SJCRH30 (cell line): ENCODE measurements at places on chromosomes 12 and 14.
A peak's percentile ranks its signal among the peaks of the same experiment; 100 is the strongest.

DNA sequence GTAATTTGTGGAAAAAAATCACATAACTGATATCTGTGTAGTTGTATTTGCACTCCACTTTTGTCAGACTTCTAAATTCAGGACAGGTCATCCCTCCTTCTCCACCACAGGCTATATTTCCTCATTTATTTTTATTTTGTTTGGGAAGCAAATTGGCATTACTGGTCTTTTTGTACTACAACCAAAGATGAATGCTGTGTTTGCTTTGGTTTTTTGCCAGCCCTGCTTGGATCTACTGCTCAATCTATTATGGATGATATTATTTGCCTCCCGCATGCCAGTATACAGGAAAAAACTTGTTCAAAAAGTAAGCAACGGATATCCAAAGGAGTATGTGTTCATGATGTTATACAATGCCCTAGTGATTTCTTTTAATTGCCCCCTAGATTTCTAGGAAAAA lies 948.8 kb downstream of the TRHDE start:
- H3K27me3 ChIP-seq, result no peaks in the 10 kb centered on the region
- no peak overlapping the region for H3K27ac ChIP-seq
- no peaks in the 10 kb centered on the region for H3K4me1 ChIP-seq
- no peaks in the 10 kb centered on the region for H3K36me3 ChIP-seq

- H3K27ac ChIP-seq, result no peak overlapping the region
- H3K36me3 ChIP-seq, result no peaks in the 10 kb centered on the region
- no peak overlapping the region for H3K4me3 ChIP-seq
- no peak for DNase-seq
Measured at GRCh38 chr14:37763266-37763665, 167.8 kb downstream of the TTC6 start.

DNA sequence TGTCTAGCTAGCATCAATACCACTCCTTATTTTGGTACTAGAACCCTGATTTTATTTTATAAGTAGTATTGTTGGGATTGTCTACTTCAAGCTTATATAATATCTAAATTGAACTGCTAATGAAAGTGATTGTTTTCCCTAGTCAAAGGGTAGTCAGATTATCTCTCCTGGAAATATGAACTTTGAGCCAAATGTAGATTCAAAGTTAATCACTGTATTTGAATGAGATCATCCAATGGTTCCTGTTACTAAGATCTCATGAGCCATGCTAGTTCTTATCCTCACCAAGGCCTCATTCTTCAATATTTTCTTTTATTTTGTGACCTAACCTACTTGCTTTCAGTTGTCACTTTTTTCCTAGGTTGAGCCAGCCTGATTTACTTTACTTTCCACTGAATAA lies 276.7 kb downstream of the RASSF9 start:
- H3K36me3 ChIP-seq, result no peaks in the 10 kb centered on the region
- H3K27ac ChIP-seq, result no peak overlapping the region
- no peaks in the 10 kb centered on the region for H3K4me1 ChIP-seq
- no peaks in the 10 kb centered on the region for H3K27me3 ChIP-seq

DNA sequence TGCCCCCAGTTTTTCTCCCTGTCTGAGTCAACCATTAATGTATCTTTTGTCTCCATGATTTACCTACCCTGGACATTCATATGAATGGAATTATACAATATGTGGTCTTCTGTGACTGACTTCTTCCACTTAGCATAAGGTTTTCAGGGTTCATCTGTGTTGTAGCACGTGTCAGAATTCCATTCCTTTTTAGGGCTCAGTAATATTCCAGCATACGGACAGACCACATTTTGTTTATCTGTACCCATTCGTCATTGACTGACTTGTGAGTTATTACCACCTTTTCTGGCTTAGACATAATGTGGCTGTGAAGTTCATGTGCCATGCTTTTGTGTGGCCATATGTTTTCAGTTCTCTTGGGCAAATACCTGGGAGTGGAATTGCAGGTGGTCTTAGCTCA lies 37.9 kb downstream of the TSPAN9 start:
- H3K27me3 ChIP-seq, result no peaks in the 10 kb centered on the region
- H3K4me1 ChIP-seq, result peaks cover 29% of the 10 kb centered on the region
- DNase-seq, result no peak
- no peak overlapping the region for H3K27ac ChIP-seq
- H3K36me3 ChIP-seq, result peaks cover 4% of the 10 kb centered on the region; the same call in 1 of the 2 replicates
- no peak overlapping the region for H3K4me3 ChIP-seq

DNA sequence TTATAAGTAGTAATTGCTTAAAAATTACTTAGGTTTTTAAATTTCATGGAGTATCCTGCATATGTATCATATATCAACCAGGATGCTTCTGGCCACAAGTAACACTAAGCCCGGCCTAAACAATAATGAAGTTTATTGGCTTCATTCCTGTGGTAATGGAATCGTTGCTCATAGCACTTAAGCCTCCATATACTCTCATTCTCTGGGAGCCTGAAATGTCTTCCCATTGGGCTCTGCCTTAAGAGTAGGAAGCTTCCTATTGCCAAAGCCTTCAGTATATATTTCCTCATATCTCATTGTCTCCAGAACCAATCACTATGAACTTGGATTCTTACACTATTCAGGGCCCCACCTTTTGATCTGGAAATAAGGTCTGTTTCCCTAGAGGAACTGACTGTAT lies 83.8 kb upstream of the DNM1L start:
- H3K27ac ChIP-seq, result no peak overlapping the region; the same call in 1 of the 2 replicates
- DNase-seq, result peak; percentile 22
- H3K27me3 ChIP-seq, result no peaks in the 10 kb centered on the region
- H3K4me3 ChIP-seq, result no peak overlapping the region
- peaks cover 8% of the 10 kb centered on the region; the same call in 1 of the 2 replicates for H3K4me1 ChIP-seq

GRCh38 chr14:69298131-69299071 lies 38.4 kb downstream of the GALNT16 start:
- peak; percentile 42 for DNase-seq
- H3K27ac ChIP-seq, result no peak overlapping the region
- no peak overlapping the region for H3K4me3 ChIP-seq
- H3K27me3 ChIP-seq, result no peaks in the 10 kb centered on the region
- H3K36me3 ChIP-seq, result no peaks in the 10 kb centered on the region

- DNase-seq, result no peak
- no peak overlapping the region for H3K27ac ChIP-seq
- H3K27me3 ChIP-seq, result no peaks in the 10 kb centered on the region; the same call in 1 of the 2 replicates
- no peaks in the 10 kb centered on the region for H3K36me3 ChIP-seq
- H3K4me3 ChIP-seq, result no peak overlapping the region
- no peaks in the 10 kb centered on the region for H3K4me1 ChIP-seq
Measured at GRCh38 chr14:89027097-89027740, 202.8 kb downstream of the TTC8 start.

DNA sequence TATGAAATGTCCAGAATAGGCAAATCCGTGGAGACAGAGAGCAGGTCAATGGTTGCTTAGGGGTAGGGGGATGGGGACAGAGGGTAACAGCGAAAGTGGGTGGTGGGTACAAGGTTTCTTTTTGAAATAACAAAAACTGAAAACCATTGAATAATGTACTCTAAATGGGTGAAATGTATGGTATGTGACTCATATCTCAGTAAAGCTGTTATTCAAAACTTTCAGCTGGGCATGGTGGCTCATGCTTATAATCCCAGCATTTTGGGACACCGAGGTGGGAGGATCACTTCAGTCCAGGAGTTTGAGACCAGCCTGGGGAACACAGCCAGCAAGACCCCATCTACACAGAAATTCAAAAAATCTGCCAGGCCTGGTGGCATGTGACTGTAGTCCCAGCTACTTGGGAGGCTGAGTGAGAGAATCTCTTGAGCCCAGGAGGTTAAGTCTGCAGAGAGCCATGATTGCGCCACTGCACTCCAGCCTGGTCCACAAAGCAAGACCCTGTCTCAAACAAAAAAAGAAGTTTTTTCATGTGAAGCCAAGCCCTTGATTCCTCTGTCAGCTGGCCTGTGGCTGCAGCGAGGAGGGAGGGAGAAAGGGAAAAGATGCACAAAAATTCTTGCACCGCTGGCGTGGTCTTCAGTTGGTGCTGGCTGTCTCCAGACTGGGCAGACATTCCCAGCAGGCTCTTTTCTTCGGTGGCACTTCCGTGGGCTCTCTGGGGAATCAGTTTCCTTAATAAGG lies 248.2 kb downstream of the SLC41A2 start:
- no peaks in the 10 kb centered on the region for H3K27me3 ChIP-seq
- no peaks in the 10 kb centered on the region for H3K36me3 ChIP-seq
- DNase-seq, result no peak
- no peaks in the 10 kb centered on the region; the same call in 1 of the 2 replicates for H3K4me1 ChIP-seq
- H3K27ac ChIP-seq, result no peak overlapping the region

DNA sequence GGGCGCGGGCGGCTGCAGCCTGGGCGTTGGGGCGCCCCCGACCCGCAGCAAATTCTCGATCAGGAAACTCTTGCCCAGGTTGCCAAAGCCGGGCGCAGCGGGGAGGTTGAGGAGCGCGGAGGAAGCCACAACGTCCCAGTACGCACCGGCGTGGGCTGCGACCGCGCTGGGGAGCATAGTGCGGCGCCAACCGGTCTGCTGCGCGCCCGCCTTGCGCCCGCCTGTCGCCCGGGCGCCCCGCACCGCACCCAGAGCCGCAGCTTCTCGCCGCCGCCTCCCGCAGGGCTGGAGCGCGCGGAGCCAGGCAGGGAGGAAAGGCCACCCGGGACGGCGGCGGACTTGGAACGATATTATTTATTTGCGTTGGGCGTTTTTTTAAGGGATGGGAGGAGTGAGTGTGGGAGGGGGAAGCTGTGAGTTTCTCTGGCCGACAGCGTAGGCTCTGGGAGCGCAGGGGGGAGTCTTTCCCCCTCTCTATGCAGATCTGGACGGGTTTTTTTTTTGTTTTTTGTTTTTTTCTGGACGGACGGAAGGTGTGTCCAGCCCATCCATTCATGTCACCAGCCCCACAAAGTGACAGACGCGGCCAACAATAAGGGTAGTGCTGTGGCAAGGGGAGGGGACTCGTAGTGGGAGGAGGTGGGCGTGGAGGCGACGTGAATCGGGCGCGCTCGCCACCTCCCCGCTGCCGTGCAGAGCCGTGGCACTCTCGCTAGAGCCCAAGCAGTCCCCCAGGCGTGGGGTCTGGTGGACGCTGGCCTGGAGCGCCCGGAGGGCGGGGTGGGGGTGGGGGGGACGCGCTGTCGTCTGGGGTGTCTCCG lies at the start of gene DBX2:
DBX2 (minus strand) TSS at position 349 of the 821 bp plus-strand sequence; CDS start at position 177, 172 bp downstream.
- DNase-seq, result no peak
- no peak within 1 kb of the TSS for H3K4me3 ChIP-seq
- H3K27ac ChIP-seq, result no peak within 1 kb of the TSS
- H3K27me3 ChIP-seq, result peaks cover 11% of the 10 kb centered on the region
- H3K36me3 ChIP-seq, result no peaks in the 10 kb centered on the region

- H3K4me3 ChIP-seq, result no peak overlapping the region
- no peak overlapping the region for H3K27ac ChIP-seq
- DNase-seq, result no peak
- H3K27me3 ChIP-seq, result no peaks in the 10 kb centered on the region
- H3K4me1 ChIP-seq, result no peaks in the 10 kb centered on the region
- H3K36me3 ChIP-seq, result no peaks in the 10 kb centered on the region
Measured at GRCh38 chr14:78162202-78162601, 8.0 kb upstream of the NRXN3 start.
